ENCODE measurements at places on chromosomes 3 and 15.

DNA sequence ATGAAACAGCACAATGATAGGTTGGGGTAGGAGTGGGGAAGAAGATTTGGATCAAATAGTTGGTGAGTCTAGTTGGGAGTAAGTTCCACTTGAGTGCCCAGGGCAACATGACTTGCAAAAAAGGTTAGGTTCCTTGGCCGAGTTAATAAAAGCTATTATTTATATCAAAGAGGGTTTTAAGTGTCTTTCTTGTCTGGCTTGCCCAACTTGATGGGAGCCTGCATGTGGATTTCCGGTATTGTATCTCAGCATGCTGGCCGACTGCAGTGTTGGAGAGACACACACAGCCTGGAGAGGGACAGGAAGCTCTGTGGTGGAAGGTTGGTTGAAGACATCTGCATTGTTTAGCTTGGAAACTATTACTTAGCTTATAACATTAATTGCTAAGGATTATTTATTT is 449.5 kb upstream of the TBL1XR1 start:
- DNase-seq, result no peak
- H3K4me3 ChIP-seq, result no peak overlapping the region
- no peaks in the 10 kb centered on the region for H3K27me3 ChIP-seq

DNA sequence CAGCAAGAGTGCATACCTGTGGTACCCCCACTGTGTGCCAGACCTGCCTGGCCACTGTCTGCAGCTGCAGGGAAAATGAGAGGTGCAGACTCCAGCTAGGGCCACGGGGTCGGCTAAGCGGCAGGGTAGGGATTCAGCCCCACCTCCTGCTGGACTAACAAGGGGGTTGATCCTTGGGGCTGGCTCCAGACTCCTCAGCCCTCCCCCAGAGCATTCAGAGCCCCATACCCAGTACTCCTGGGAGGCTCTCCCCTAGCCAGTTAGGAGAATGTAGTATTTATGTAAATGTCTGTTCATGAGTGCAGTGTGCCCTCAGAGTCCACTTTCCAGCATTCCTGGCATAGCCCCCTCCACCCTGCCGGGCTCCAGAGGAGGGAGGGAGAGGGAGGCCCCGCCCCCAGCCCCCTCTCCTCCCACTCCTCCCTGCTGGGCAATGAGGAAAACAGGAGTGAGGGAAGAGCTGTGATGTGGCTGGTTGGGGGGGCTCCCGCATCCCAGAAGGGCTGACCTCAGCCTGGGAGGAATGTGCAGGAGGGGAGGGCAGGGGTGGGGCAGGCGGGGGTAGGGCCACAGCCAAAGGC is 4.5 kb upstream of the SEMA3B start:
- peak overlapping the region; percentile 86 for H3K27ac ChIP-seq
- DNase-seq, result peak; percentile 92
- H3K4me3 ChIP-seq, result no peak overlapping the region
- H3K36me3 ChIP-seq, result no peaks in the 10 kb centered on the region

GRCh38 chr15:58115692-58116091 is 22.5 kb upstream of the AQP9 start:
- no peak overlapping the region for H3K27ac ChIP-seq
- H3K4me3 ChIP-seq, result no peak overlapping the region
- no peaks in the 10 kb centered on the region for H3K36me3 ChIP-seq
- no peaks in the 10 kb centered on the region for H3K27me3 ChIP-seq
- H3K4me1 ChIP-seq, result no peaks in the 10 kb centered on the region

- no peak overlapping the region for H3K4me3 ChIP-seq
- no peak for DNase-seq
- H3K4me1 ChIP-seq, result peaks cover 10% of the 10 kb centered on the region
- H3K36me3 ChIP-seq, result peaks cover 4% of the 10 kb centered on the region
- H3K27me3 ChIP-seq, result no peaks in the 10 kb centered on the region
- H3K27ac ChIP-seq, result 0 out of 2 replicates have a peak overlapping the region, but pooled peaks have one; percentile 4
Measured at GRCh38 chr3:45654397-45654944, 34.7 kb upstream of the SACM1L start.

DNA sequence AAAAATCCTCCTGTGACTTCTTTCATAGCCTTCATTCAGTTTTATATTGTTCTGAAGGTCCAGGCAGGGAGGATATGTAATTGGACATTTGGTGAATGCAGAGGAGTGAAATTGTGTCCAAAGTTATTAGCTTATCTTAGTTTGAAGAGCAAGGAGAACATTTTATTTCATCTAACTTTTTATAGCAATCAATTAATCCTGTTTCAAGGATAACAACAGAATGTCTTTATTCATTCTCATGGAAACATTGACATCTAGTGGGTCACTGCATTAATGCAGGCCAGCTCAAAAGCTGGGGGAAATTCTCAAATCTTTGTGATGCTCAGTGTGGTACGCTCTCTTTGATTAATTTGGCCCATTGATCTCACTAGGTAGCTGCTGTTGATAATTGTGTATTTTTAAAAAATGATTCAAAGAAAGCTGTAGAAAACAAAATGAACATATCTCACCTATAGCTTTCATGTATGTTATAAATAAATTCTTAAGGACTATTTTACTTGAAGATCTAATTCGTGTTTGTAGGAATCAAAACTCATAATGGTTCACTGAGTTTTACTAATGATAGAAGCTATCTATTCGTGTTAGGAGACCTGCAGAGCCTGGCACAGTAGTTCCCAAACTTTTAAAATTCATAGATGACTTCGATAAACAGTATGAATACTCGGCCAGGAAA is 150.8 kb upstream of the KCNMB2 start:
- peaks cover 26% of the 10 kb centered on the region for H3K4me1 ChIP-seq
- H3K27me3 ChIP-seq, result no peaks in the 10 kb centered on the region
- no peak overlapping the region for H3K27ac ChIP-seq
- H3K4me3 ChIP-seq, result no peak overlapping the region

DNA sequence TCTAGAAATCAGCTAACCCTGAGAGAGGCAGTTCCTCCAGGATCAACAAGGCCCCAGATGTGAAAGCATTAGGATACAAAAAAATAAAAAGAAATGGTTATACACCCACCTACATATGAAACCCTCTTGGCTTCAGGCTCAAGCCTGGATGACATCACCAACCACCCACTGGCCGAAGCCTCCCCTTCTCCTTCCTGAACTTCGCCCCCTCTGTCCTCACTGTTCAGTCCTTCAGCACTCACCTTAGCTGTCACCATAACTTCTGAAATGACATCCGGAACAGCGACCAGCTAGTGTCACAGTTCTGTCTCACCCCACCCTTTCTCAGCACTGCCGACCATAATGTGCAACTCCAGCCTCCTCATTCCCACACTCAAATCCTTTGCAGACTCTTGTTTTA is 98.7 kb downstream of the PLCH1 start:
- DNase-seq, result no peak
- no peaks in the 10 kb centered on the region for H3K27me3 ChIP-seq
- H3K36me3 ChIP-seq, result no peaks in the 10 kb centered on the region
- H3K27ac ChIP-seq, result no peak overlapping the region
- no peak overlapping the region for H3K4me3 ChIP-seq

GRCh38 chr3:62809369-62809768 is 65.8 kb downstream of the CADPS start:
- H3K4me1 ChIP-seq, result no peaks in the 10 kb centered on the region
- H3K36me3 ChIP-seq, result no peaks in the 10 kb centered on the region
- H3K27me3 ChIP-seq, result no peaks in the 10 kb centered on the region
- H3K27ac ChIP-seq, result no peak overlapping the region

GRCh38 chr3:101068876-101069606 is 75.8 kb upstream of the ABI3BP start:
- H3K27ac ChIP-seq, result no peak overlapping the region
- no peaks in the 10 kb centered on the region for H3K27me3 ChIP-seq
- DNase-seq, result no peak
- peaks cover 27% of the 10 kb centered on the region for H3K4me1 ChIP-seq
- H3K36me3 ChIP-seq, result no peaks in the 10 kb centered on the region

DNA sequence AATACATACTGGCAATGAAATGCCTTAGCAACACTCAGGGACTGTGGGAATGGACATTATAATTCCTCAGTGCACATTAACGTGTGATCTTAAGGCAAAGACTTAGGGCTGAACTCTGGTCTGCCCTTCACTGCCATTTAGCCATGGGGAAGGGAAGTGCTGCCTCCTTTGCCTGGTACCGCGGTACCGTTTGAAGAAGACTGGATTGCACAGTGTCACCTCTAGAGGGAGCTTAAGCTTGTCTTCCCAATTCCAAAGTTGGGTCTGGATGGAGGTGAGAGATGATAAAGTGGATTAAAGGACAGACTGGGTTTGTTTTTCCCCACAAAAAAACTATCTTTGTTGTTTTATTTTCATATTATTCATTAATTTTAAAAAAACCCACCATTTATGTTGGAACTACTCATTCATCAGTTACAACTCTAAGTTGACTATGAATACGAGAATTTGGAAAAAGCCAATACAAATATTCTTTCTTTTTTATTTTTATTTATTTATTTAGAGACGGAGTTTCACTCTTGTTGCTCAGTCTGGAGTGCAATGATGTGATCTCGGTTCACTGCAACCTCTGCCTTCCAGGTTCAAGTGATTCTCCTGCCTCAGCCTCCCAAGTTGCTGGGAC is 60.0 kb upstream of the SYN2 start:
- no peaks in the 10 kb centered on the region for H3K36me3 ChIP-seq
- no peaks in the 10 kb centered on the region for H3K4me1 ChIP-seq
- no peak overlapping the region for H3K4me3 ChIP-seq
- peaks cover 71% of the 10 kb centered on the region for H3K27me3 ChIP-seq
- no peak overlapping the region for H3K27ac ChIP-seq
- DNase-seq, result peak; percentile 3

DNA sequence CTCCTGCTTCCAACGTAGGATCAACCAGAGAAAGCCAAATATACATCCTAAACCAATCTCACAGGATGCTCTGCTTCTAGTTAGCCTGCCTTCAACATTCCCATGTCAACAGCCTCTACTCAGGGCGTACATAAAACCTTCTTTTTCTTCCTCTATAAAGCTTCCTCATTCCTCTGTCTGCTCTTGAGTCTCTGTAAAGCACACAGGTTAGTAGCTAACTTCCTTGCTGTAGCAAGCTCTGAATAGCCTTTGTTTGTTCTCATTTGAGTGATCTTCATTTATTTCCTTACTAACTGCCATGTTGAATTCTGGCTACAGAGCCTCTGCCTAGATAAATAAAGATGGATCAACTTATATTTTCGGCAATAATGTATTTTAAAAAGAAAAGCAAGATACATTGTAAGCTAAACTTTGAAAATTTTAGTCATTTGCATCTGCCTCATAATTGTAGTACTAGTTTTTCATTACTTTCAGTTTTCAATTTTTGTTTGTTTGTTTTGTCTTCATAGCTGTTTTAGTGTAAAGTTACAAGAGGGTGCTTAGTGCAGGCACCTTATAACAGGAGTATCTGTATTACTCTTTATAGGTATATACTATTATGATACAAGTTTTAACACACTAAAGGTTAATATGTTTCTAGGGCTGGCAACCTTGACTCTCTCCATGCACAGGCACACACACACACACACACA is 498.2 kb downstream of the PYDC2 start:
- no peak overlapping the region for H3K4me3 ChIP-seq
- no peaks in the 10 kb centered on the region for H3K36me3 ChIP-seq
- no peak for DNase-seq
- no peaks in the 10 kb centered on the region for H3K27me3 ChIP-seq

DNA sequence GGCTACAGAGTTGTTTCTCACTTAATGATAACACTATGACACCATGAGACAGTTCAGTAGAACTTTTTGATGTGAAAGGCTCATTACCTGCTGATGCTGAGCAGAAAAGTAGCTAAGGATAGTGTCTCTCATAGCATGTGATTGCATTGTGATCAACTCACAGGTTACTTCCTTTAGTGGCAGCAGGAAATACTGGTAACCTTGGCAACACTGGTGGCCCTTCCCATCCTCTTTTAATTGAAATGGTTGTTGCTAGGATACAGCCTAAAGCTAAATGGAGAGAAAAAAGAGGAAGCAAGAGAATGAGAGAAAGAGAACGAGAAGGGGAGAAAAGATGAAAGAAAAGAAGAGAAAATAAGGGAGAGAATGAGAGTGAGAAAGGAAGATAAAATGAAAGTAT is 204.7 kb upstream of the GAP43 start:
- no peak for DNase-seq
- no peak overlapping the region for H3K4me3 ChIP-seq
- H3K36me3 ChIP-seq, result no peaks in the 10 kb centered on the region
- H3K27me3 ChIP-seq, result no peaks in the 10 kb centered on the region

GRCh38 chr15:66564136-66565041 is 1.4 kb downstream of the LCTL start:
- no peaks in the 10 kb centered on the region for H3K36me3 ChIP-seq
- no peaks in the 10 kb centered on the region for H3K4me1 ChIP-seq
- no peak overlapping the region for H3K27ac ChIP-seq
- no peaks in the 10 kb centered on the region for H3K27me3 ChIP-seq

DNA sequence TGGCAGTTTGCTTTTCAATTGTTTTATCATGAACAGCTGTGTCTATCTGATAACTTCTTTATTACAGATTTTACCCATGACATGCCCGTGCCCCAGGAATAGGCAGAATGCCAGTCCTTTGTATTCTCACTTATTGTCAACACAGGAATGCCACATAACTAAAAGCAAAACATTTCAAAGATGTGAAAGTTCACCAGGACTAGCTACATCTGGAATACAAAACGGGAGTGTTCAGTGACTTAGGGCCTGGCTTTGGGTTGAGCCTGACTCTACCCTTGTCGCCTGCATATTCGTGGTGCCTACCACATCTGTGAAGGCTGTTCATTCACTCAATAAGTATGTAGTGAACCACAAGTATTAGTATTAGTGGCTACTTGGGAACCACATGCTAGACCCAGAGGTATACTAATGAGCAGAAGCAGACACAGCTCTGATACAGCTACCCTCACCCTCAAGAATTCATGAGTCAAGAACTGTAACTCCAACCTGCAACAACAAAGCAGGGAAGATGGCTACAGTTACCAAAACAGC is 2.9 kb downstream of the TNFSF10 start:
- H3K27ac ChIP-seq, result no peak overlapping the region
- DNase-seq, result no peak
- no peak overlapping the region for H3K4me3 ChIP-seq
- peaks cover 7% of the 10 kb centered on the region for H3K4me1 ChIP-seq

DNA sequence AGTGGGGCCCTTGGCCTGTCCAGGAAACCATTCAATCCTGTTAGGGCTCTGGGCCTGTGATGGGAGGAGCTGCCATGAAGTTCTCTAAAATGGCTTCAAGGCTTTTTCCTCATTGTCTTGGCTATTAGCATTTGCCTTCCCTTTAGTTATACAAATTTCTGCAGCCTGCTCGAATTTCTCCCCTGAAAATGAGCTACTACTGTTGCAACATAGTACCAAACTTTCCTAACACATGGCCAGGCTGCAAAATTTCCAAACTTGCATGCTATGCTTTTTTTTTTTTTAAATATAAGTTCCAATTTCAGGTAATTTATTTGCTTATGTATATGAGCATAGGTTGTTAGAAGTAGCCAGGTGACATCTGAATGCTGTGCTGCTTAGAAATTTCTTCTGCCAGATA is 560.8 kb upstream of the TBL1XR1 start:
- H3K36me3 ChIP-seq, result no peaks in the 10 kb centered on the region
- H3K4me3 ChIP-seq, result no peak overlapping the region
- H3K27me3 ChIP-seq, result no peaks in the 10 kb centered on the region
- DNase-seq, result no peak
- peaks cover 22% of the 10 kb centered on the region for H3K4me1 ChIP-seq

DNA sequence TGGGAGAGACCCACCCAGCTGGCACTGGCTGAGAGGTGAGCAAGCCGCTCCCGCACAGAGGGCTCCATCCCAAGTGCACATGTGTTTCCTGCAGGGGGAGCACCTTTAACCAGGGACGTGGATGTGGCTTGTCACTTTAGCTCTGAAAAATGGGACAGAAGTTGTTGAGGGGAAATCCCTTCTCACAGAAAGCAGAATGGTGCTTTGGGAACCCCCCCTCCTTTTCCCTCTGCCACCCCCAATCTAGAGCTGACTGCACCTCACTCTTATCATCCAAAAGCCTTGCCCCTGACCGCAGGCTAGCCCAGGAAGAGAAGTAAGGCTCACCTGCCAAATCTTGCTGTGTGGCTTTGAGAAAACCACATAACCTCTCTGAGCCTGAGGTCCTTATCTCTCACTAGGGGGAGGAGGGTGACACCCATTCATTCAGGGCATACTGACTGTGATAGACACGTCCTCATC is 77.9 kb downstream of the RPN1 start:
- H3K4me3 ChIP-seq, result no peak overlapping the region
- H3K4me1 ChIP-seq, result no peaks in the 10 kb centered on the region
- no peaks in the 10 kb centered on the region for H3K27me3 ChIP-seq

Measured in PC-9 (cell line).